ENCODE measurements at places on chromosomes 6 and 20.
A peak's percentile ranks its signal among the peaks of the same experiment; 100 is the strongest.

- no peak for DNase-seq
Measured at GRCh38 chr20:13809855-13810254, 25.0 kb downstream of the NDUFAF5 start.

GRCh38 chr6:79526897-79527296 lies 10.3 kb downstream of the LCA5 start:
- no peak for DNase-seq

GRCh38 chr6:150395388-150396009 lies 26.7 kb downstream of the IYD start:
- DNase-seq: peak; percentile 66

DNA sequence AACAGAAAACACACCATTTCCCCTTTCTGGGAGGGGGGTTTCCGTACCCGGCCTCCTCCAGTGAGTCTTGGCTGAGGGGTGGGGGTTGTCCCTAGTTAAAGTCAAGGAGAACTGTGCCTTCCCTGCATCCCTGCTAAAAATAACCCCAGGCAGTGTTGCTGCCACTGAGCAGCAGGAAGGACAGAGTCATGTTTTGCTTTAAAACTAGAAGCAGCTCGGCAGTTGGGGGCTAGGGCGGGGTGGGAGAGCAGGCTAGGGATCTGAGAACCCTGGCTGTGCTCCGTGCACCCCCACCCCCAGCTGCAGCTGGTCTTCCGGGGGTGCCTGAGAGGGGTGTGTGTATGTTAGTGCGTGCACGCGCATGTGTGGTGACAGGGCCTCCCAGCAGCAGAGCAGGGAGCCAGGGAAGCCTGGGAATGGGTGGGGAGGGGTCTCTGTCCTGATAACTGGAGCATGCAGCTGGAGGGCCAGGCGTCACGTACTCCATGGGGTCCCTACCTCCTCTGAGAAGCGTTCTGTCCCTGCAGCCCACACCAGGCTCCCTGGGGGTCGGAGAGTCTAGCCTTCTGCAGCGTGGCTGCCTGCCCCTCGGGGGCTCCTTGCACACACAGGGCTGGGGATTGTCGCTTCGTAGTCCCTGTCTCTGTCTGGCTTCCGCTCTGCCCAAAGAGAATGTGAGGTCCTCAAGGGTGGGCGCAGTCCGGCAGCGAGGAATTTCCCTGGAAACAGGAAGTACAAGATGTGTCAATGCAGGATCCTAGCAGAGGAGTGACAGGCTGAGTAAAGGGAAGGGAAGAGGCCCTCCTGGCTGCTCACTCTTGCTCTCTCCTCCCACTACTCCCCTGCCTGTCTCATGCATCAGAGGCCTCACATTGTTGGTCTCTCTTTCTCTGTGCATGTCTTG lies 16.8 kb upstream of the ARMC12 start:
- peak; percentile 53 for DNase-seq

GRCh38 chr6:161136655-161137054 lies 137.2 kb downstream of the AGPAT4 start:
- DNase-seq: no peak

DNA sequence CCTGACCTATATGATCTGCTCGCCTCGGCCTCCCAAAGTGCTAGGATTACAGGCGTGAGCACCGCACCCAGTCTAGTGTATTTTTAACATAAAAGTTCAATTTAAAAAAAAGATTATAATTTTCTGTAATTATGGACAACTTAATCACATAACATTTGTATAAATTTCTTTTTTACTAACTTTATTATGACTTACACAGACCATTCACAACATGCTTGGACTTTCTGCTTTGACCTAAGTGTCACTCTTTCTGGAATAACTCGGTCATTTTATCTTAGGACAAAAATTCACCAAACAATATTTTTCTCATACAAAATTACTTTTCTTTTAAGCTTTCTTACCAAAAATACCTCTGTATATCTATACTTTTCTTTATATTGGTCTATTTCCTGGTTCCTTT lies 15.4 kb upstream of the IL22RA2 start:
- no peak for DNase-seq

GRCh38 chr6:116883005-116883404 lies 6.0 kb downstream of the RFX6 start:
- DNase-seq: no peak

DNA sequence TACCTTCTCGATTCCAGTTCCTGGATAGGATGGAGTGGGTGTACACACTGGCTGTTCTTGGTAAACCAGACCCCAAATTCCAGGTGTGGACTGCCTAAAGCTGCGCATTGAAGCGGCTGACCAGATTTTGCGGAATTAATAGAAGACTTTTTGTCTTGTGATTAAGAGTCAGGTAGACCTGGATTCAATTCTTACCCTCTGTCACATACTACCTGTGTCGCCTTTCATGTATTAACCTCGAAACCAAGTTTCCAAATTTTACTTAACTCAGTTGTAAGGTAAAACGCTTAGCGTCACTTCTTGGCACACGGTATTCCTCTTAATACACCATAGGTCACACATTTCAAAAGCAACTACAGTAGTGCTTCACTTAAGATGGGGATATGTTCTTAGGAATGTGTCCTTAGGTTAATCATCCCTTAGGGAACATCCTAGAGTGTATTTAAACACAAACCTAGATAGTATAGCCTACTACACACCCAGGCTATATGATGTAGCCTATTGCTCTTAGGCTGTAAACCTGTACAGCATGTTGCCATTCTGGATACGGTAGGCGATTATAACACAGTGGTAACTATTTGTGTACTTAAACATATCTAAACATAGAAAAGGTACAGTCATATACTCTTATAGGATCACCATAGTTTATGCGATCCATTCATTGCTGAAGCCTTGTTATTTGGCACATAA lies 733 bp upstream of the GOPC start:
- DNase-seq: no peak

DNA sequence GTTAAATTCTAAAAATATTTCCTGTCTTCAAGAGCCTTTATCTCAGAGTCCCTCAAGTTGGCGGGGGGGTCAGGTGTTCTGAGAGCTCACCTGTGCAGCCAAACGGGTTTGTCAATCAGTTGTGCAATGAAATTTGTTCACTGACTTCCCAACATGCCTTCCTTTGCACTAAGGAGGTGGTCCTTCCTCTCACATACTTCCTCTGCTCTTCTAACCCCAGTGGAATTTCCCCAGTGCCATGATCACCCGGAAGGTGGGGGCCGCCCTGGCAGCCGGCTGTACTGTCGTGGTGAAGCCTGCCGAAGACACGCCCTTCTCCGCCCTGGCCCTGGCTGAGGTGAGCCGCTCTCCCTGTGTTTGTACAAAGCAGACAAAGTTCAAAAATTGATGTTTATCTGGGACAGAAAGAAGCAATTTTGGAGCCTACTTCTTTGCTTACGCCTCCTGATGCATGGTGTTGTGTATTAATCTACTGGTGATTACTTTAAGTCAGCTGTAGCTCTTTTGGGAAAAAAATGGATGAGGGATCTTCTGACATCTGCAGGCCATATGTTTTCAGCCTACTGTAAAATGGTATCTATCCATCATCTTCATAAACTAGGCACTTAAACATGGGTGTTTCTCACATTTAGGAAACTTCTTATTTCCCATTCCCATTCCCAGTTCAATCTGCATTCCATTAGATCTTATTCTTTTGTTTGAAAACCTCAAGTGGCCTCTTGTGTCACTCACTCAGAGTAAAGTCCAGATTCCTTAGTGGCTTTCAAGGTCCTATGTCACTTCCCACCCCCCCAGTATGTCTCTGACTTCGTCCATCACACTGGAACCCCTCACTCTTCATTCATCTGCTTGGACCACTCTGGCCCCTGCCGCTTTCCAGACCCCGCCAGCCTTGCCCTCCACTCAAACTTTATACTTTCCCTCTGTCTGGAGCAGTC lies 10.1 kb downstream of the ALDH5A1 start:
- peak; percentile 45 for DNase-seq

DNA sequence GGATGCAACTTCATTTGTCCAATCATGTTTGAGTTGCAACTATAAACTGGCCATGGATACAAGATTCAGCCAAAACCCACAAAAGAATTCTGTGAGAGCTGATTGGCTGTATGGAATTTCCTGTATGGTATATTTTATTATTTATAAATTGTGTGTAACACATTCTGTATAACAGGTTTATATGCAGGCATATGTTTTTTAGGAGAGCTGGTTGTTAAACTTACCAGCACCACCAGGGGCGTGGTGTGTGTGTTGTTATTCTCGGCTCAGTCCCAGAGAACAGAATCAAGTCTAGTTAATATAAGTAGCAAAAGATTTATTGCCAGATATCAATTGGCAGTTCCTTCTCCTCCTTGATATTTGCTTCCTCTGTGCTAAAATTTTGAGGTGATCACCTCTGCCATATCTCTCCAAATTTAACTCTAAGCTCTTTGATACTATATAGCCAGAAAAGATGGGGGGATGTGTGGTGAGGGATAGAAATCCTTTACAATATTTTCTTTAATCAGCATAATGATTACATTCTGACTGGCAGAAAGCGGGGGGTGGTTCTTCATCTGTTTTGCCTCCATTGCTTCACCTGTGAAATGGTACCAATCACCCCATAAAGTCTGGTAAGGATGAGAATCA lies 22.9 kb downstream of the CNBD2 start:
- peak; percentile 12 for DNase-seq

- no peak for DNase-seq
Measured at GRCh38 chr20:63261060-63261794, 7.0 kb upstream of the NKAIN4 start.

DNA sequence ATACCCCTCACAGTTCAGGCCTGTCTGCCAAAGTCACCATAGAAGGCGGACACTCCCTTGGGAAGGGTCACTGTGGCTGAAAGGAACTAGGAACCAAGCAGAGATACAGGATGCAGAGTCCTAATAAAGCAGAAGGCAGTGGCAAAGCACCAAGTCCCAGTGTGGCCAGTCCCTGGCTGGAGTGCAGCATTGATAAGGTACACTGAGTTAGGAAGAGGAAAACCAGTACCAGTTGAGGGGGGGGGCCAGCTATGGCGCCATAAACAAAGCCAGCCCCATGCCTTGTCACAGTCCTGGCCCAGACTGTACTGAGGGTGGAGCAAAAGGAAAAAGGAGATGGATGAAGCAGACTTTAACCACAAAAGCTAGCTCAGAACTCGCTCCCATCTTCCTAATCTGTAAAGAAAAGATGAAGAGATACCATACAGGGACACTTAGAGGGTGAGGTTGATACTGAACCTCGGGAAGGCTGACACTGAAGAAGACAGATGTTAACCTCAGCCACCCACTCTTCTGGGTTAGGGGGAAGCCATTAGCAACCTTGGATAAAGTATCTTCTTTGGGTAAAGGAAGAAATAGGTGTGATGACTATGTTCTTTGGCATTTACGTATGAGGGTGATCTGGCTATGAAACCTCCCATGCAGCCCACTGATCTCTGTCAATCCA lies 7.8 kb downstream of the ABHD12 start:
- DNase-seq: no peak

GRCh38 chr6:142867355-142867801 lies 77.6 kb downstream of the HIVEP2 start:
- no peak for DNase-seq

DNA sequence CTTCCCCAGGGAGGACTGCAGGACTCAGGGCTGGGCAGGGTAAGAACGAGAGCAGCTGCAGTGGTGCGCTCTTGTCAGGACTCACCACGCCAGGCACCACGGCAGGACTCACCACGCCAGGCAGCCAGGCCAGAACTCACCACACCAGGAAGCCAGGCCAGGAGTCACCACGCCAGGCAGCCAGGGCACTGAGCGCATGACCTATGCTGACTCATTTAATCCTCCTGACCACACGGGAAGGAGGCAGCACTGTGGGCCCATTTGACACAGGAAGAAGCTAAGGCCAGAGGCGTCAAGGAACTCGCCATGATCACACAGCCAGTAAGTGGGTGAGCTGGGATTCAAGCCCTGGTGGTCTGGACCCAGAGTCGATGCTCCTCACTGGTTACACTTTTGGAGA lies 189.3 kb downstream of the PREX1 start:
- no peak for DNase-seq

GRCh38 chr6:114941078-114941477 lies 598.3 kb upstream of the HS3ST5 start:
- no peak for DNase-seq

- no peak for DNase-seq
Measured at GRCh38 chr6:18277237-18278006, 13.1 kb upstream of the DEK start.

GRCh38 chr6:115415378-115415777 lies 645.3 kb downstream of the FRK start:
- DNase-seq: no peak

DNA sequence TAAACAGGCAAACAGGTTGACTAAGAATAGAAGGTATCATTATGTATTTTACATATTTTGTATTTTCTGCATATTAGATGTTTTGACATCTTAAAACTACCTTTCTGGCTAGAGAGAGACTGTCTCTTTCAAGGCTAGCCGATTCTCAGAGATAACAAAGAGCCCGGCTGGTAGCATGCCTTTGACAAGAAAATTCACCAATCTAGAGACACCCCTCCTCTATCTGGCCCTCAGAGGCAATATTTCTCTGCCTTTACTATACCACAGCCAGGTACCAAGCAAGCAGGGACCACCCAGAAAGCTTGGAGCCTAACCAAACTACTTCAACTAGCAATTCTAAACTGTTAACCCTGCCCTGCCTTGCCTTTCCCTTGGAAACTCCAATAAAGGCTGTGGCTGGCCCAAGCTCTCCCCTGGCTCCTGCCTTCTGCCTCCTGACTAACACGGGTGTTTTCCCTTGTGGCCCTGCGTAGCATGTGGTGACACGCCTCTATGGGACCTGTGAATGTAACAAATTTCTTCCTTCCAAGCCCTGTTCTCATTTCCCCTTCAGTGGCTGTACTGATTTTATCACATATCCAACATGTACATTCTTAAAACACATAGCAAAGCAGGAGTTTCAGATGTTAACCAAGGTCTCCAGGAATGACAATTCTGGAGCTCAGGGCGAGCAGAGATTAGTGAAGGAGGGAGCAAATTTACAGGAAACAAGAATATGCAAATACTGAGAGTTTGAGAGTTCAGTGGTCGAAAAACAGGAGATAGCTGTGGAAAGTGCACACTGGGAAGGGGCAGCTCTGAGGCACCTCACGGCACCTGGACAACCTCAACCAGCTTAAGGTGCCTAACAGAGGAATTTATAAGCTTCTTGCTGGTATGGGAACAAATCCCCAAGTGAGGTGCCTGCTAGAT lies 120.8 kb downstream of the BACH2 start:
- DNase-seq: no peak

DNA sequence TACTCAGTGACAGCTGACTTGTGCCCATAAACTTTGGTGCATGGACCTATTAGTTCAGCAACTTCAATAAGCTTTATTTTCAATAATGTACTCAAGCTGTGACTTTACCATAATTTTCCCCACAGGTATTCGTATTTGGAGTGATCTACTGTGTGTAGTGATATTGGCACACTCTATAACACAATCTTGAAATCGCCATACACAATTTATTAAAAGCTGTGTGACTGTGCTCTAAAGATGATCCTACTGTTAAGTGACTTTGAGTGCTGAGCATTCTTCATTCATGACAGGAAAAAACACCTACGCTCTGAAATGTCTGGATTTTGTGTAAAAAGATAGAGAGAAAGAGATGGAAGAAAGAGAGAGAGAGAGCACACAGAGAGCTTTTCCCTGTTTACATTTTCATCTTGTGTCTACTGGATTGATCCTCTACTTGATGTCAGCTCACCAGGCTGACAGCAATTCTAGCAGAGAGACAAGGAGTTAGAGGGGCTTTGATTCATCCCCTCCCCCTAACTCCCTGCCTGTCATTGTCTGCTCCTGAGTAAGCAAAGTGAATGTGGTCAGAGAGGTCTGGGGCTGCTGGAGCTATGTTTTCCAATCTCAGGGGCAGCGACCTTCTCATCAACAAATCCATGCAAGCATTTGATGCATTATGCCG lies 538.7 kb upstream of the POU3F2 start:
- DNase-seq: no peak

- peak; percentile 61 for DNase-seq
Measured at GRCh38 chr20:2386516-2387179, 5.9 kb downstream of the TGM6 start.

All from fibroblast of upper back skin (primary cell).